ENCODE measurements at places on chromosomes 3 and 15. TPM values are rescaled to one million over a fixed set of nuclear protein-coding genes. Genes with fewer than 3 reads are reported as not detected.

CCDC80 gene
- 67.2 TPM for total RNA-seq

DNA sequence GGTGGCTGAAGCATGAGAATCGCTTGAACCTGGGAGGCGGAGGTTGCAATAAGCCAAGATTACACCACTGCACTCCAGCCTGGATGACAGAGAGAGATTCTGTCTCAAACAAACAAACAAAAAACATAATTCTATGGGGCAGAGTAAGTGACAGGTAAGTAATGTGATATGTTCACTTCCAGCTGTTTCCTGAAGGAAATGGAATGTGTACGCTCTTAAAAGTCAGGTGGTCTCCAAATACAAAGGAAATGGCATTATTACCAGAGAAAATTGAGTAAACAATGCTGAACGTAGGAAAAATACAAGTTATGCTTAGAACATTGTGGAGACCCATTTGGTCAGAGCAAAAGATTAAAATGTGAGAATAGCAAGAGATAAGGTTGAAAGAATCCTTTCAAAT lies 278.5 kb downstream of the SCAPER start:
- no peaks in the 10 kb centered on the region for H3K27me3 ChIP-seq
- no peak for DNase-seq
- no peak overlapping the region for H3K4me3 ChIP-seq

DNA sequence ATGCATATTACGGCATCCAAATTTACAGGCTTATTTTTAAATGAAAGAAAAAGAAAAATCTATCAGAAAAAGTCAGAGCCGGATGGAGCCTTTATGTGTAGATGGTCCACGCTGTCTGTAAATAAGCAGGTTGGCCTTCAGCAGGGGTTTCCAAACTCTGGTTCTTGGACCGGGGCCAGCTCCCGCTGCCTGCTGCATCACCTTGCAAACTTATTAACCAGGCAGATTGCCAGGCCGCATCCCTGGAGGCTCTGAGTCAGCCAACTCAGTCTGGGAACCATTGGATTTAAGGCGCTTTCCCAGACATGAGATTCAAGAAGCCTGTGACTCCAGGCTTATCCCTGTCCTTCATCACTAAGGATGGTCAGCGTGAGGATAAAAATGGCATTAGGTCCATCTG lies 212.4 kb downstream of the OPA1 start:
- peak; percentile 72 for DNase-seq
- H3K36me3 ChIP-seq, result no peaks in the 10 kb centered on the region
- no peak overlapping the region for H3K27ac ChIP-seq
- H3K4me1 ChIP-seq, result no peaks in the 10 kb centered on the region
- H3K27me3 ChIP-seq, result no peaks in the 10 kb centered on the region

PARP15 gene
- total RNA-seq, result 0.46 TPM

NR1I2 gene
- total RNA-seq, result 0.36 TPM

Data from ovary (tissue), 10 donors.